Memory B cell (primary cell): ENCODE measurements at places on chromosomes 6 and 20.

DNA sequence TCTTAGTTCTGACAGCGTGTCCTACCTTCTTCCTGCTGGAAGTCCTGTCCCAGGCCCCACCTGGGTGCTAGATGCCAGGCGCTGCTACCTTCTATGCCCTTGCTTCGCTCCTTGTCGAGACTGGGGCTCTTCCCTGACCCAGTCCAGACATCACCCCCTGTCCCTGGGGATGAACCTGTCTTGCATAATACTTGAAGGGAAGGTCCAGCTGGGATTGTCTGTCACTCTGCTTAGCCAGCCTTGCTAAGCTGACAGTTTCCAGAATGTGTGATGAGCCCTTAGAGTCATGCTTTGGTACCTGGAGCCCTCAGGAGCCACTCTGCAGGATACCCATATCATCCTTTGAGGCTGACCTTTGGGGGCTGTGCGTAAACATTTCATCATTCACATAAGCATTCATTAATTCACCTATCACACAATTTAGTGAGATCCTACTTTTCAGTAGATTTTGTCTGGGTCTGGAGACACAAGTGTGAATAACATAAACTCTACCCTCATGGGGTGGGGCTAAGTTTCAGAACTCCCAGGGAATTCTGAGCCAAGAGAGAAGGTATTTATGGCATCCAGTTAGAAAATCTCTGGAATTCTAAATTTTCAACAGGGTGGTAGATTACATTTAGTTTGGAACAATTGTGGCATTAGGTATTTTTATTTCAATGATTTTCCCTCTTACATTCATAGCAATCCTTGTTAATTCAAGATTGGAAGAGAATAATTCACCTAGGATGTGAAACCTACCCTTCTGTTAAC lies 151.1 kb upstream of the HDAC2 start:
- no peak for DNase-seq

DNA sequence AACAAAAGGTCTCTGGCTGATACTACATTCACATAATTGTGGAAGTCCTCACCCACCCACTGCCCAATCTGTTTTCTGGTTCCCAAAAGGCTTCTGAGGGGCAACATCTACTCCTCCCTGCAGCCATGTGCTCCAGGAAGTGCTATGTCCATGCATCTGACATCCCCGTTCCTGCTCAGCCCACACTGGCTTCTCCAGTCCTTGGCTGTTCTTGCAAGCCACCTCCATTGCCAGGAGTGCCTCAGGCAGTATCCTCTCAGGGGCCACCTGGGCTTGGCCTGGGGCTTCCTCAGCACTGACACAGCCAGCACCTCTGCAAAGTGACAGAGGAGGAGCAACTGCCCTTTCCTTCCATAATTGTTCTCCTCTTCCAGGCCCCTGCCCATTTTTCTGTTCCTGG lies 18.3 kb downstream of the ARHGAP18 start:
- DNase-seq, result no peak

DNA sequence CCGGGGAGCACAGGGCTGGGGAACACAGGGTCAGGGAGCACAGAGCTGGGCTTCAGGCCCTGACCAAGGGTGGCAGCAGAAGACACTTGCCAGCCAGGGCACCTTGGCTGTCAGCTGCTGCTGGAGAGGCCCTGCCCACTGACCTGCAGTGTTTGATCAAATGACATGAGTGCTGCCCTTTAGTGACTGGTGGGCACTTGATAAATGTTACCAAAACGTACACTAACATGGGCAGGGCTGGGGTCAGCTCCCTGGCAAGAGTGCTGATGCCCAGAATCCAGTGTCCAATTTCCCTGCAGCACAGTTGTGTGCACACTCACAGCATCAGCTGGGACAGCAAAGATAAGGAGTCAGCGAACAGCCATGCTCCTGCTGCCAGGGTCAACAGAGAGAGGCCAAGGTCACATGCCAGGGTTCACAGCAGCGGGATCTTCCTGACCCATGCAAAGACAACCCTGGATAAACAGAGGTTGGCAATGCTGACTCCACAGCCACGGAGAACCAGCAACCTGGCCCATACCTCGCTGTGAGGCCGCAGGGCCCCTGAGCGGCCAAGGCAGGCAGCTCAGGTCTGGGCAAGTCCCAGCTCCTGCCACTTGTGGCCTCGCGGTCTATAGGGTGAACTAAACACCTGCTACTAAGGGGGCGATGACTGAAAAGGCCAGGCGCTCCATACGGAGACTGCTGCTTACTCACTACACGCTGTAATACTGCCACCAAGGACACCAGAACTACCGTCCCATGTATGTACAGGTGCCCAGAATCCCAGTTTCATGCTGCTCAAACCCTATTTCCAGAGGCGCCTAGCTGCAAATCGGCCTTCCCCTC lies 46.3 kb downstream of the NINL start:
- DNase-seq, result no peak

GRCh38 chr6:81450180-81450579 lies 302.3 kb downstream of the TENT5A start:
- DNase-seq, result no peak

- no peak for DNase-seq
Observed at GRCh38 chr6:10054672-10055071, 360.2 kb downstream of the TFAP2A start.

DNA sequence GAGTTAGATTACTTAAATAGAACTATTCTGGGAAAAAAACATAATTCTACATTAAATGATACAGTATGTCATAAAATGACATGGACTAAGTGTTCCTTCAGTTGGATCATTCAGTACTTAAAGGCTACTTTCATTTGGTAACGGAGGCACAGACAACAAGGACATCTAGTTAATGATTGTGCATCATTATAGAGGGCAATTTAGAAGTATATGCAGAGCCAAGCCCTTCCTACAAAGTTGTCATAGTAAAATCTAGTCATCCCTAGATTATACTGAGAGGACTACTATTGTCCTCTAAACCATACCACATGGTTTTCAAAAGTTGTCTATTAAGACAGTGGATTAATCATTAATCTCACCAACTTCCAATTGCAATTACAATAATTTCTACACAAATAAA lies 53.9 kb upstream of the STXBP5 start:
- DNase-seq, result no peak

DNA sequence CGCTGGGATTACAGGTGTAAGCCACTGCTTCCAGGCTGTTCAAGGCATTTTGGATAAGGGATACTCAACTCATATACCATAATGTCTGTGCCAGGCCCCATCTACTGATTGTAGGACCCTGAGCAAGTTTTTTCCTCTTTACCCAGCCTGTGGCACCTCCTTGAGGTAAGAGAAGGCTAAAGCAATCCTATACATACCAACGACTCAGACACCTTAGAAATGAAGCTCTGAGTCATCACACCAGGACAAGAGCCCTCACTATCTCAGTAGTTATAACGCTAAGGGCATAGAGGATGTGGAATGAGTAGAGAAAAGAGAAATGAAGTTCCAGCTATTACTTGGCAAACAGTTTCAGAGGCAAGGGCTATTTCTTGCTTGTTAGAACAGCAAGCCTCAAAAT lies 16.9 kb downstream of the NDRG3 start:
- no peak for DNase-seq

- DNase-seq, result no peak
Observed at GRCh38 chr20:53937929-53938367, 132.4 kb downstream of the BCAS1 start.

GRCh38 chr20:48984575-48985219 lies 61.4 kb upstream of the CSE1L start:
- DNase-seq, result no peak

DNA sequence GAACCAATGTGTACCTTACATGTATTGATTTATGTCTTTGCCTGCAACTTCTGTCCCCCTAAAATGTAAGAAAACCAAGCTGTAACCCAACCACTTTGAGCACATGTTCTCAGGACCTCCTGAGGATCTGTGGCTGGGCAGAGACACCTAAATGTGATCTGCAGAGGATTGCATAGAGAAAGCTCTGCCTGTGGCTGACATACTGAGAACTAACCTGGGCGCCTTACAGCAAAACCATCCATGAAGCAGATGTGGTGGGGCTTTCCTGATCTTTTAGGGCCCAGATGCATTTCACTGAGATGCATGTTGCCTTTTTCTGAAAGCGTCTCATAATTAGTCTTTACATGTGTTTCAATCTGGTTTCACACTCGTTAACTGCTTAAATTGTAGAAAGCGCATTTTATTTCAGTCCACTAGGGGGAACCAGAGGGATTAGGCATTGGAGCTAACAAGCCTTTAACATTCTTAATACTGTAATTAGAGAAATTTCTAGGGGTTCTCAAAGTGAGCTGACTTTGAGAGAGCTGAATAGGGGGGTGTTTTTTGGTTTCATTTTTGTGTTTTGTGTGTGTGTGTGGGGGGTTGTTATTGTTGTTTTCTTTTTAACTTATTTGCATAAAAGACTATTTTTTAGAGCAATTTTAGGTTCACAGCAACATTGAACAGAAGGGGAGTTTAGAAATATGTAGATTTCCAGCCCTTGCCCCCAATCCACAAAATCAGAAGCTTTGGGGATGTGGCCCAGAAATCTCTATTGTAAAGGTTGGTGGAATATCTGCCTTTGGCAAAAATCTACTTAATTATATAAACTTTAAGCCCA lies 50.9 kb upstream of the FAM184A start:
- peak; percentile 55 for DNase-seq

DNA sequence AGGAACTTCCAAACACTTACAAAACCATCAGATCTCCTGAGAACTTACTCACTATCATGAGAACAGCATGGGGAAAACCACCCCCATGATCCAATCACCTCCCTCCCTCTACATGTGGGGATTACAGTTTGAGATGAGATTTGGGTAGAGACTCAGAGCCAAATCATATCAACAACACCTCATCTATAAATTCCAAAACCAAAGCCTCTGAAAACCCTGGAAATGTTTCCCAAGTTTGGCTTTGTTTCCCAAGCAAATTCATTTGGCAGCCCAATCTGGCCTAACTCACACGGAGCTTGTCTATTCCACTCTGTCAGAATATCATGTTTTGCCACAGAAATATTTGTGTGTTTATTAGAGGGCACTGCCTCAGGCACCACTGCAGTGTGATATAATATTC lies 142.6 kb downstream of the COL9A1 start:
- DNase-seq, result no peak

DNA sequence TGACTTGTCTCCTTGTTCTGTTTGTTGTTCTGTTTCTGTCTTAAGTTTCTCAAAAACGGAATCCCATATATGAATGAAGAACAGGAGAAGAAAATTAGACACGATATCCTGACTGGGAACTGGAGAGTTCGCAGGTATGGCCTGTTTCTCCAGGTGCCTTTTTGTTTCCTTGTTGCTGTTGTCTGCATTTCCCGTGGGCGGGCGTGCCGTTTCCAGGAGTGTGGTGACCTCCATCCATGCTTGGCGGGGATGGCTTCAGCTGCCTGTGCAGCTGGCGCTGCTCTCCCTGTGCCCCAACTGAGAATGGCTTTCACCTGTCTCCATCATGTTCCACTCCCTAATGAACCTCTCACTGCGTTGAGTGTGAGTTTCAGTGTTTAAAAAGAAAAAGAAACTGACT lies 4.4 kb downstream of the PNLDC1 start:
- DNase-seq, result no peak

DNA sequence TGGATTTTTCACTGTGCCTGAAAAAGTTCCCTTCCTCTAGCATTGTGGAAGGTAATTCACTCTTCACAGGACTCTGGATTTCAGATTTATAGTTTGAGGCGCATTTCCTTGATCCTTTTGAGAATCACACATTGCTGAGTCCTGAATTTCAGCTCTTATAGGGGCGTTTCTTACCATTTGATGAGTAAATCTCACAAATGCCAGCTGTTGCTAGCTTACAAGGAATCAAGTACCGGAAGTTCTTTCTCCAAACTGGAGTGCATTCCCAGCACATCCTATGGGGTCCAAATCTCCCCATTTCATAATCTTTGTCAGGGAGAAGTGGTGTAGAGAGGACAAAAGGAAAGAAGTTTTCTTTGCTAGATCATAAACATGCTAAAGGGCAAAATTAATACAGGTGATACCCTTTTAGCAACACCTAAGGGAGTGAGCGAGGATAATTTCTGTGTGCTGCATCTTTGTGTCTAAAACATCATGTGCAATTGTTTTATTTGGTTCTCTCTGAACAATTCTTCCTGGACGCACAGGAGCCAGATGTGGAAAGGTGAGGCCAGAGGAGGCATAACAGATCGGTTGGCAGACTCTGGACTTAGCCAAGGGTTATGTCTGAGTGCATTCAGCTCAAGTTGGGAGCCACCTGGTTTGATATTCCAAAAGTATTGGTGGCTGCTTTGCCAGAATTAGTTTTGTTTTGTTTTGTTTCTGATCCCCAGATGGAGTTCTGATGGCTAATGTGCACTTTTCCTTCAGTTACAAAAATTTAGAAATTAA lies 37.4 kb upstream of the EYA2 start:
- no peak for DNase-seq

- no peak for DNase-seq
Observed at GRCh38 chr20:47612670-47613069, 111.0 kb downstream of the NCOA3 start.

DNA sequence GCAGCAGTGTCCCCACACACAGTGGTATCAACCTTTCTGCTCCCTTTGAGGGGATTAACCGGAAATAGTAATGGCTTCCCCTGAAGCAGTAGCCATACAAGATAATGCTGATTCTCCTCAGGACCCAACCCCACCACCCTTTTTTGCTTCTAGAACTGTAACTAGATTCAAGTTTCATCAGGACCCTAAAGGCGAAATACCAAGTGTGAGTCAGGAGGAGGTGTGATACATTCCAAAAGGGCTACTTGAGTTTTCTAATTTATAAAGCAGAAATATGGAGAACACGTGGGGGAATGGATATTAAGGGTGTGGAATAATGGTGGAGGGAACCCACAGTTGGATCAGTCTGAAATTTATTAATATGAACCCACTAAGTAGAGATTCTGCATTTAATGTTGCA lies 51.5 kb upstream of the CAP2 start:
- DNase-seq, result no peak

DNA sequence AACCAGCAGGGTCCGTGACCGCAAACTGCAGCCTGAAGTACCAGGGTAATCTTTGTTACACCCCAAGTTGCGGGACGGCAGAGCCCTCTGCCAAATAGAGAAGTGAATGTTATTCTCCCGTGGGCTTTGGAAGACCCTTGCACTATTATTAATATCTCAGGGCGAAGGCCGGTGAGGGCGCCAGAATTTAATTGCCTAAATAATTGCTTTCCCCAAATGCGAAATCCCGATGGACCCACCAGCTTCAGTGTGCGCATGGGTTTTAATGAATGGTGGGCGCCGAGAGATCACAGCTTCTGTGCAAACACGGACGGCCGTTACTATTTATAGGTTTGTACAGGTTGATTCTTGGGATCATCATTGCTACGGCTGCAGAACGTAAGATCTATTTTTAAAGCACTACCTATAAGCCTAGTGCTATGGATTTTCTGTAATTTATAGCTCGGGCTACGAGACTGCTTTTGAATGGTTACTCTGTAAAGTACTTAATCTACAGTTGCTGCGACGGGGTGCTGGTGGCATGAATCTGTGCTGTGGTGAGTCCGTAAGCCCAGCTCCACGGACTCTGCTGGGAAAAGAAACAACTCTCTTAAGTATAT lies 15.2 kb upstream of the PHACTR3 start:
- DNase-seq, result no peak
